Smooth muscle cell of bladder (primary cell): ENCODE measurements at places on chromosomes 2 and 18. TPM values are rescaled to one million over a fixed set of nuclear protein-coding genes. Genes with fewer than 3 reads are reported as not detected.

Gene GNLY
- not detected in 2 replicates for total RNA-seq

Gene IL1B
- total RNA-seq = 26.3 and 54.3 TPM in 2 replicates

Gene ANKRD44
- total RNA-seq = 4.9 and 6.0 TPM in 2 replicates

Gene DCAF17
- 17.1 and 23.4 TPM in 2 replicates for total RNA-seq

Gene CDK15
- 6.6 and 8.5 TPM in 2 replicates for total RNA-seq

Gene RFTN2
- total RNA-seq = 6.9 and 10.5 TPM in 2 replicates

Gene KCNE4
- 27.2 and 43.9 TPM in 2 replicates for total RNA-seq

Gene FSIP2
- total RNA-seq = under 0.01 TPM in 2 replicates

Gene PLA2R1
- total RNA-seq = 7.5 and 10.0 TPM in 2 replicates

Gene TMEM127
- total RNA-seq = 11.8 and 17.8 TPM in 2 replicates

Gene SLC4A3
- 2.0 and 2.1 TPM in 2 replicates for total RNA-seq

Gene NPPC
- total RNA-seq = 0.28 and 0.43 TPM in 2 replicates

Gene SLC16A14
- total RNA-seq = 3.3 and 4.1 TPM in 2 replicates

Gene SERPINB11
- not detected in 2 replicates for total RNA-seq

Gene AGBL5
- total RNA-seq = 20.9 and 25.4 TPM in 2 replicates

Gene POTEC
- total RNA-seq = under 0.01 TPM in 1 of 2 replicates, not detected in the other

Gene ALPI
- total RNA-seq = not detected in 2 replicates

Gene TNFAIP6
- total RNA-seq = 104 and 350 TPM in 2 replicates

Gene EPAS1
- total RNA-seq = 42.0 and 55.2 TPM in 2 replicates

Gene EIF5B
- 13.8 and 20.6 TPM in 2 replicates for total RNA-seq

Gene EPB41L3
- 10.1 and 30.4 TPM in 2 replicates for total RNA-seq

Gene NCKAP5
- total RNA-seq = 1.2 and 4.3 TPM in 2 replicates

Gene DCDC2C
- not detected in 2 replicates for total RNA-seq

Gene ITPRID2
- 142 and 151 TPM in 2 replicates for total RNA-seq

Gene IGFBP5
- total RNA-seq = 928 and 1,359 TPM in 2 replicates

Gene GKN2
- not detected in 2 replicates for total RNA-seq

Gene CFAP65
- total RNA-seq = not detected in 2 replicates

Gene ARHGAP25
- 0.14 and 0.28 TPM in 2 replicates for total RNA-seq

Gene GPR39
- total RNA-seq = 0.28 TPM in 2 replicates

Gene MBD5
- total RNA-seq = 15.1 and 19.3 TPM in 2 replicates

Gene ZNF638
- 98.2 and 118 TPM in 2 replicates for total RNA-seq

Gene POTEI
- total RNA-seq = under 0.01 TPM in 1 of 2 replicates, not detected in the other

Gene EIF2AK3
- total RNA-seq = 35.8 and 48.7 TPM in 2 replicates

Gene RNMT
- total RNA-seq = 16.6 and 20.7 TPM in 2 replicates

Gene PTGR3
- 7.7 and 10.4 TPM in 2 replicates for total RNA-seq

Gene GPR55
- not detected in 2 replicates for total RNA-seq

Gene SLC9A4
- under 0.01 TPM in 1 of 2 replicates, not detected in the other for total RNA-seq

Gene AQP12A
- not detected in 2 replicates for total RNA-seq

Gene BMP10
- not detected in 2 replicates for total RNA-seq

Gene FAM237A
- not detected in 2 replicates for total RNA-seq

Gene GRHL1
- total RNA-seq = 0.37 and 0.57 TPM in 2 replicates

Gene PLEK
- 0.14 and 1.1 TPM in 2 replicates for total RNA-seq

Gene SELENOI
- total RNA-seq = 13.7 and 15.1 TPM in 2 replicates

Gene TEKT4
- total RNA-seq = not detected in 2 replicates

Gene ZNF397
- total RNA-seq = 14.1 and 16.9 TPM in 2 replicates

Gene NYAP2
- under 0.01 TPM in 1 of 2 replicates, not detected in the other for total RNA-seq
